IPS DF 6.9 (cell line): ENCODE measurements at places on chromosomes 16 and 17.

DNA sequence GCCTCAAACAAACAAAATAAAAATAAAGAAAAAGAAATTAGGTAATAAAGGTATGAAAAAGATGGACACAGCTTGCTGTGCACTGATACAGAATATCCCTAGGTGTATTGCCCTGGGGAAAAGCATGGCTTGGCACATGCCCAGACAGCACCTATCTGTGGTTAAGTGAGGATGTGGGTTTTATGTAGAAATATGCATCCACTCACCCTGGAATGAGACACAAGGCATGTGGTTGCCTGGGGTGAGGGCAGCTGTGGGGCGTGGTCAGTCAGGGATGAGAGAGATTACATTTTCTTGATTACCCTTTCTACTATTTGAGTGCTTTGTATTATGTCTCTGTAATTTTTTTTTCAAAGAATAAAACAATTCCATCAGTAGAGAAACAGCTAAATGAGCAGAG is 6.9 kb downstream of the PLLP start:
- H3K36me3 ChIP-seq: no peaks in the 10 kb centered on the region
- peaks cover under 1% of the 10 kb centered on the region; the same call in 1 of the 2 replicates for H3K27me3 ChIP-seq
- H3K27ac ChIP-seq: no peak overlapping the region
- no peak for DNase-seq

DNA sequence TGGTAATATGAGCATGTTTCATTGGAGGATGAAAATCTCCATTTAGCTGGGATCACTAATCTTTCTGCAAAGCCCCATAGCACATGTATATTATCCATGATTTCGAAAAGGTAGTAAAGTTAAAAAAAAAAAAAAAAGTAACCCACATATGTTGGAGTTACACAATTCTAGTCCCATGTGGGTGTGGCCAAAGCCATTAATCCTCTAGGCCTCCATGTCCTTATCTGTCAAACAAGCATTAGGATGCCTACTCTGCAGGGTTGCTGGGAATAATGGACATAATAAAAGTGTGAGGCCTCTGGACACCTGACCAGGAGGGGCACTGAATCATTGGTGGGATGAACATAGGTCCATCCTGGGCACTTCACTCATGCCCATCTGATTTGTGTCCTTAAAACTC is 29.2 kb upstream of the VAT1L start:
- H3K27ac ChIP-seq: no peak overlapping the region
- H3K4me3 ChIP-seq: no peak overlapping the region
- no peaks in the 10 kb centered on the region for H3K36me3 ChIP-seq
- DNase-seq: no peak
- no peaks in the 10 kb centered on the region for H3K27me3 ChIP-seq
- no peaks in the 10 kb centered on the region for H3K4me1 ChIP-seq

DNA sequence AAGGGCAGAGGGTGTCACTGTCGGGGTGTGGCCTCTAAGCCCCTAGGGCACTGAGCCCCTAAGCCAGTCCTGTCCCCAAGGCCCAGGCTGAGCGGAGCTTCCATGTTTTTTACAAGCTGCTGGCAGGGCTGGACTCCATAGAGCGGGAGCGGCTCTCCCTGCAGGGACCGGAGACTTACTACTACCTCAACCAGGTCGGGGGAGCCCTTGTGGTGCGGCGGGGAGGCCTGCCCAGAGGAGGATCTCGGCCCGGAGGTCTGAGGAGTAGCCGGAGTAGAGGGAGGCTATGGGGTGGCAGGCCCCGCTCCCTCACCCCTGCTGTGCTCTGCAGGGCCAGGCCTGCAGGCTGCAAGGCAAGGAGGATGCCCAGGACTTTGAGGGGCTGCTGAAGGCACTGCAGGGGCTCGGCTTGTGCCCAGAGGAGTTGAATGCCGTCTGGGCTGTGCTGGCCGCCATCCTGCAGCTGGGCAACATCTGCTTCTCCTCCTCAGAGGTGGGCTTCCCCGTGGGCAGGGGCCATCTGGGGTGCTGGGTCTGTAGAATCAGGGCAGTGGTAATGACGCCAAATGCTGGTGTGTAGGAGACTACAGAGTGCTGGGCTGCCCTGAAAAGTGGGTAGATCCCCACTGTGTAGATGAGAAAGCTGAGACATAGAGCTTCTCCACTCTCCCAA is 4.9 kb downstream of the MYO15B start:
- no peak for DNase-seq
- H3K36me3 ChIP-seq: no peaks in the 10 kb centered on the region
- H3K4me1 ChIP-seq: peaks cover 3% of the 10 kb centered on the region
- no peaks in the 10 kb centered on the region for H3K27me3 ChIP-seq

DNA sequence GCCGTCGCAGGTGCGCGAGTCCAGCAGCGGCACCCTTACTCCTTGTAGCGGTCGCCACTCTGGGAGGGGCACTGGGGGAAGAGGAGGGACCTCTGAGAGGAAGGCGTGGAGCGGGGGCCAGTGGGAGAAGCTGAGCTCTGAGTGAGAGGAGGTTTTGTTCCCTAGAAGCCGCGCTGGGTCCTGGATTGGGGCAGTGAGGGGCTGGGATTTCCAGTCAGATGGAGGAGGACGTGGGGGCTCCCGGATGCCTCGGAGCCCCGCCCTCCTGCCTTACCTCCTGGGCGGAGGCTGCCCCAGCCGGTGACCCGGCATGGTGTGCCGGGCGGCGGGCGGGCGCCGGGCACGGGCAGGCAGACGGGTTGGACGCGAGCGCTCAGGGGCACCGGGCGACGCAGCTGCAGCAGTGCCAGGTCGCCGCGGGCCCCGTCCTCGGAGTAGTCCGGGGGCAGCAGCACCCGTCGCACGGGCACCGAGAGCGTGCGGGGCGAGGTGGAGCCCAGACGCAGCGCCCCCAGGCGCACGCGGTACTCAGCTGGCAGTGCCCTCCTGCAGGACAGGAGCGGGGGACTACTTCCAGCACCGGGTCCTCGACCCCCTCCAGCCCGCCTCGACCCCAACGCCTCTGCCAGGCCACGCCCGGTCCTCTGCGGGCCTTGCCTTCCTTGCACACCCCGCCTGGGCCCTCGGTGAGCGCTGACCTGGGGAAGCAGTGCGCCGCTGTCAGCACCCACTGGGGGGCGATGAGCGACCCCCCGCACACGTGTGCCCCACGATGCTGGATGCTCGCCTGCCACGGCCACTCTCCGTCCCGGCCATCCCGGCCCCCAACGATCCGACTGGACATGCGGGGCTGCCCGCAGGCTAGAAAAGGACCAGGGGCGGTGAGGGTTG is 2.0 kb downstream of the PRSS33 start:
- no peak overlapping the region for H3K27ac ChIP-seq
- H3K4me3 ChIP-seq: no peak overlapping the region

- no peak for DNase-seq
- H3K27ac ChIP-seq: no peak overlapping the region
- H3K4me1 ChIP-seq: no peaks in the 10 kb centered on the region
These were observed 26.0 kb downstream of the NECAB2 start for GRCh38 chr16:83994087-83994486.

DNA sequence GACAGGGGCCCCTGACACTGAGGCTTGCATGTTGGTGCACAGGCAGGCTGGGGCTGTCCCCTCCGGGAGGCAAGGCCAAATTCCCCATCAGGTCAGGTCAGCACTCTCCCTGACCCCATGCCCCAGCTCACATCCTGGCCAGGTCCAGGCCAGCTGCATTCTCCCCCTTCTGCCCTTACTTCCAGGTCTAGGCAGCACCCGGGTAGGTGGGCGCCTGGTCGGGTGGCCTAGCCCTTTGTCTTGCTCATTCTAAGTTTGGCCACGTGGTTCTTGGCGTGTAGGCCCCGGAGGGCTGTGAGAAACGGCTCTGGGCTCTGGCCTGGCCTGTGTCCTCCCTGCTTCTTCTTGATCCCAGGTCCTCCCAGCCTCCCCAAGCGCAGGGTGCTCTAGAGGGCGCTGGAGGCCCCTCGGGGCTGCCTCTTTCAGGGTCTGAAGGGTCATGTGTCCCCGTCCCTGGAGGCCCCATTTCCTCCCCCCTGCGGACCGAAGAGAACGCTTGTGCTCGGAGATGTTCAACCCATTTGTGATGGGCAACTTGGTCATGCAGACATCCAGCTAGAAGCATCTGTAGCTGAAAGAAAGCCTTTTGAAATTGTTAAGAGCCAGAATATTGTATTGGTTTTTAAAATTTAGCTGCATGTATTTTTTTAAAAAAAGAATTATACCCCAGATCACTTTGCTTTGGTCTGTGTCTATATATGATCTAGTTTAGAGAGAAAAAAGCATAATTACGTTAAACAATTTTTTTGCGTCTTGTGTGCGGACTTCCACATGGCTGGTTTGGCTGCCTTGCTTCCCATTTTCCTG is 6.7 kb downstream of the BAHCC1 start:
- H3K4me1 ChIP-seq: peaks cover 8% of the 10 kb centered on the region
- no peaks in the 10 kb centered on the region for H3K36me3 ChIP-seq
- DNase-seq: no peak
- H3K4me3 ChIP-seq: no peak overlapping the region
- H3K27me3 ChIP-seq: peaks cover 28% of the 10 kb centered on the region
- H3K27ac ChIP-seq: no peak overlapping the region

DNA sequence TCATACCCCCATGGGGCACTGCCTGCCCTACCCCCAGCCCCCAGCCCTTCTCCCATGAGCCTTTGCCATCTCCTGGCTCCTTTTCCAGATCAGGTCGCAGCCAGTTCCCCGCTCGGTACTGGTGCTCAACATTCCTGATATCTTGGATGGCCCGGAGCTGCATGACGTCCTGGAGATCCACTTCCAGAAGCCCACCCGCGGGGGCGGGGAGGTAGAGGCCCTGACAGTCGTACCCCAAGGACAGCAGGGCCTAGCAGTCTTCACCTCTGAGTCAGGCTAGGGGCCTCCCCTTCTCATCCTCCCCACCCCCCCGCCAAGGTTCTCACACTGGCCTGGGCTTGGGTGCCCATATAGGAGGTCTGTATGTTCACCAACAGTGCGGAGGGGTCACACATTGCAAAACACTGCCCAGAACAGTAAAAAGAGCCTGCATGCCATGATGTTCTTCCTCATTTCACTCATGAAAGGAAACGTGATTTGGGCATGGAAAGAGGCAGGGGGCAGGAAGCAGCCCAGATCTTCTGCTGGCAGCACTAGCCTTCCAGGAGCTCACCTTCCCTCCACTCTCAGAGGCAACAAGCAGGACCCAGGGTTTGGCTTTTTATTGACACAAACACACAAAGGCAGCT is 7.5 kb downstream of the IFI35 start:
- DNase-seq: no peak
- H3K4me1 ChIP-seq: peaks cover 7% of the 10 kb centered on the region; the same call in 1 of the 2 replicates
- H3K27me3 ChIP-seq: no peaks in the 10 kb centered on the region

DNA sequence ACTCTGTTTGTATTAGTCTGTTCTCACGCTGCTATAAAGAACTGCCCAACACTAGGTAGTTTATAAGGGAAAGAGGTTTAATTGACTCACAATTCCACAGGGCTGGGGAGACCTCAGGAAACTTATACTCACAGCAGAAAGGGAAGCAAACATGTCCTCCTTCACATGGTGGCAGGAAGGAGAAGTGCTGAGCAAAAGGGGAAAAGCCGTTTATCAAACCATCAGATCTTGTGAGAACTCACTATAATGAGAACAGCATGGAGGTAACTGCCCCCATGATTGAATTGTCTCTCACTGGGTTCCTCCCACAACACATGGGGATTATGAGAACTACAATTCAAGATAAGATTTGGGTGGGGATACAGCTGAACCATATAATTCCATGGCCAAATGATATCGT is 30.9 kb downstream of the ABCC1 start:
- no peak for DNase-seq
- no peaks in the 10 kb centered on the region; the same call in 1 of the 2 replicates for H3K36me3 ChIP-seq
- no peak overlapping the region for H3K4me3 ChIP-seq
- no peaks in the 10 kb centered on the region for H3K27me3 ChIP-seq
- H3K27ac ChIP-seq: no peak overlapping the region

GRCh38 chr17:9115214-9116191 is 94.2 kb downstream of the NTN1 start:
- DNase-seq: peak; percentile 48
- H3K27me3 ChIP-seq: no peaks in the 10 kb centered on the region
- H3K4me3 ChIP-seq: no peak overlapping the region
- no peaks in the 10 kb centered on the region; the same call in 1 of the 2 replicates for H3K4me1 ChIP-seq

- no peaks in the 10 kb centered on the region for H3K4me1 ChIP-seq
- no peaks in the 10 kb centered on the region for H3K36me3 ChIP-seq
- no peak for DNase-seq
These were observed 258.2 kb upstream of the PMFBP1 start for GRCh38 chr16:72430121-72430520.

DNA sequence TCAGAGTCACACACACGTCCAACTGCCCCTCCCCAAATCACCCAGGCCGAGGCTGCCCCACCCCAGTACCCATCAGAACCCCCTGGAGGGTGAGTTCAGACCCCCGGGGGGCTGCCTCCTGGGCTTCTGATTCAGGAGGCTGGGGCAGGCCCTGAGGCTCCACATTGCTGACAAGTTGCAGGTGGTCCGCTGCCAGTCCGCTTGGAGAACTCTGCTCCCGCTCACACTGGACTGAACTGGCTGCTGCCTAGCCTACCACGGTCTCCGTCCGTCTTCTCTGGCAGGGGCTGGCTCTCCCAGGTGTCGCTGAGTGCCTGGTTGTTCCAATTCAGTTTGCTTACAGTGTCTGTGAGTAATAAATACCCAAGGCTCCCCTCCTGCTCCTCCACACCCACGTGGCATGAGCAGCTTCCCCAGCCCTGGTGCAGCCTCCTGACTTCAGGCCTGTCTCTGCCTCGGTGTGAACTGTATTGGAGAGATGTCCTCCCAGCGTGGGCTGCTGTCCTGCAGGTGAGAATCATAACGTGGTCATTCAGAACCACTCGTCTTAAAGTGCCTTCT is 163.4 kb downstream of the LAT start:
- no peak overlapping the region for H3K27ac ChIP-seq
- no peaks in the 10 kb centered on the region for H3K4me1 ChIP-seq
- H3K36me3 ChIP-seq: no peaks in the 10 kb centered on the region
- no peaks in the 10 kb centered on the region for H3K27me3 ChIP-seq
- DNase-seq: no peak

GRCh38 chr17:4903051-4903818 is at the start of gene CHRNE:
Gene CHRNE (minus strand): TSS chr17:4903098. CDS start chr17:4903063, 35 bp downstream.
- H3K27ac ChIP-seq: no peak within 1 kb of the TSS
- no peaks in the 10 kb centered on the region for H3K36me3 ChIP-seq
- no peaks in the 10 kb centered on the region for H3K27me3 ChIP-seq
- peaks cover 3% of the 10 kb centered on the region; the same call in 1 of the 2 replicates for H3K4me1 ChIP-seq
- DNase-seq: no peak
